Activated CD8-positive, alpha-beta memory T cell treated with anti-CD3 and anti-CD28 coated beads for 1 hour (primary cell): ENCODE measurements at places on chromosomes 3 and 15.

DNA sequence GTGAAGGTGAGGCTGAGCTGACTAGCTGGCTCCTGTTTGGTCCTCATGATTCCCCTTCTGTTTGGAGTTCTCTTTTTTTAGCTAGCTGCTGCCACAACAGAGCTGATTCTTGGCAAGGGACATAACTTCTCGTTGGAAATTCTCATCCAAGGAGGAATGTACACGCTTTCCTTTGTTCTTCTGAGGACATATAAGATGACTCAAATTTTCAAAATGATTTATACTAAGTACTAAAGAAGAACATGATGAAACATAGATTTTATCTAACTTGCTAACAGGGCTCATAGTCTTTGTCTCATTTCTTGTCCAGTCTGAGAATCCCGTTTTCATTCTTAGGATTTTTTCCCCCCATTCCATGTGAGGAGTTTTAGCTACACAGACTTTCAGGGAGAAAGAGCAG is 2.9 kb upstream of the TFG start:
- DNase-seq: no peak

DNA sequence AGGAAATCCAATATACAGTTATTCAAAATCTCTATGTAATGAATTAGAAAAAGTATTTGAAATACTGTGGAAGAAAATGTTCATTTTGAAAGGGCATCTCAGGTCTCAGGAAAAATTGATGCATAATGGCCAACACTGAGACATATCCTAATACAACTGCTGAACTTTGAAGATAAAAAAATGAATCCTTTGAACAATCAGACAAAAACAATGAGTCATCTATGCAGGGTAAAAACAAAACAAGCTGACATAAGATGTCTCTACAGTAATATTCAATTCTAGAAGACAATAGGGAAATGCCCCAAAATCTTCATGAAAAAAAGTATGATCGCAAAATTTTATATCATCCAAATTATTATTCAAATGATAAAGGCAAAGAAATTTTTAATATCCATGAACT is 34.0 kb upstream of the ZNF280D start:
- DNase-seq: no peak

GRCh38 chr3:149563114-149563513 is 88.6 kb downstream of the TM4SF4 start:
- DNase-seq: no peak

- no peak for DNase-seq
Observed at GRCh38 chr3:8650583-8651416, 6.2 kb upstream of the SSUH2 start.

DNA sequence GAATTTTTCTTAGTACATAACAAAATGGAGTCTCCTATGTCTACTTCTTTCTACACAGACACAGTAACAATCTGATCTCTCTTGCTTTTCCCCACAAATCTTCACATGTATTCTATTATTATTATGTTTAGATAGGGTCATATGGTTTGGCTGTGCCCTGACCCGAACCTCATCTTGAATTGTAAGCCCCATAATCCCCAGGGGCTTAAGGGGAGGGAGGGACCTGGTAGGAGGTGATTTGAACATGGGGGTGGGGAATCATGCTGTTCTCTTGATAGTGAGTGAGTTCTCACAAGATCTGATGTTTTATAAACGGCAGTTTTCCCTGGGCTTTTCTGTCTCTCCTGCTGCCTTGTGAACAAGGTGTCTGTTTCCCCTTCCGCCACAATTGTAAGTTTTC is 86.7 kb upstream of the SELENOK start:
- no peak for DNase-seq

DNA sequence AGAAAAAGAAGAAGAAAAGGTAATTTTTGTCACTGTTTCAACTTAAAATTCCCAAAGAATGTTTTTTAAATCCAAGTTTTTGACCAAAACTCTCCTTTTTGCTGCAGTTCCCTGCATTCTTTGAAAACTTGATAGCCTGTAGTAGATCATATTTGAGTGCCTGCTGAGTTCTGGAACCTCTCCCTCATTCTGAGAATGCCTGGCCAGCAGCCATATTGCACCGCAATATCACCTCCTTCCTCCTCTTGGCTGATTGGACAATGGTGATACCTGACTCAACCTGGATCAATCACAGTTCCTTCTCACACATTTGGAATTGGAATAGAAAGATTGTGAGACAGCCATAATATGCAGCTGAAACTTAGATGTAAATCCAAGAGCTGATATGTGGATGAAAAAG is 97.6 kb upstream of the GAP43 start:
- DNase-seq: no peak

DNA sequence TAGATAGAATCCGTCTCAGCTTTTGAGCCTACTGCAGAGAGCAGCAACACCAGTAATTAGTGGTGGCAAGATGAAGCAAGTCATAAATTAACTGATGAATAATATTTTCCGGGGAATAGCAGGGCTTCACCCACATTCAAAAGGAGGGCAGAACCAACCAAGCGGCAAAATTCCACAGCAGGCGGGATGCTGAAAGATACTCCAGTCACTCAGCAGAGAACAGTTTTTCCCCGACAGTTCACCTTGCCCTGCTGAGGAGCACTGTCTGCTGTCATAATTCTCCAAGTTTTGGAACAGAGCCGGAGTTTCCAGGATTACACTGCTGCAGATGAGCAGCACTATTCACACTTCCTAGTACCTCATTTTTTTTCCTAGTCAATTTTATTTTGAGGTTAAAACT is 274.7 kb downstream of the CD47 start:
- DNase-seq: no peak

GRCh38 chr3:184814214-184814613 is 2.2 kb downstream of the VPS8 start:
- no peak for DNase-seq

DNA sequence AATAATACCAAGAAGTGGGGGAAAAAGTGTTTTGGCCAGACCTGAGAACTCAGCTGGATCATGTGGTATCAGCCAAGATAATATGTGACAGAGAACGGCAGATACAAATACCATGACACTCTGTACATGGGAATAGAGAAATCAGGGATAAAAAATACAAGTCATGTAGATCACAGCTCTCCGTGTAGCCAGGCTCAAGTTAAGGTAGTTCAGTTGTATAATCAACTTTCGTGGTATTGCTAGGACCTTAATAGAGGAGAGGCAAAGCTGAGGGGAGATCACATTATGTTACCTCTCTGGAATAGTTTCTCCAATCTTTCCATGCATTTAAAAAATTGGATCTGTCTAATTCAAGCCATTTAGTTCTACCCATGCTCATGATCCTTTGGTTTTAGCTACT is 179.8 kb downstream of the GHSR start:
- no peak for DNase-seq

GRCh38 chr3:54862526-54862925 is 65.3 kb downstream of the LRTM1 start:
- no peak for DNase-seq

DNA sequence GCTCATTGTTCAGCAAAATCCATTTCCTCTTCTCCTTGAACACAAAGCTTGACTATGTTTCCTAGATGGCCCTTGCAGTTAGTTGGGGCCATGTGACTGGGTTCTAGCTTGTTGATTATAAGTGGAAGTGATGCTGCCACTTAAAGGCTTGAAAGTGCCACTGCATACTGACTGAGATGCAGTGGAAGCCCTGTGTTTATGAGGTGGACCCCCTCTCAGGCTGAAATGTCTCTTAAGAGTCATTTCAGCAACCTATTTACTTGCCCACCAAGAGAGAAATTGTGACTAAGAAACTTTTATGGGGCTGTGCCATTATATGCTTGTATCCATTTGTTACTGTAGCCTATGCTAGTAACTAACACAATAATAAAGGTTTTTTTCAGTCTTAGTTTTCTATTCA is 8.4 kb upstream of the ANP32A start:
- no peak for DNase-seq

DNA sequence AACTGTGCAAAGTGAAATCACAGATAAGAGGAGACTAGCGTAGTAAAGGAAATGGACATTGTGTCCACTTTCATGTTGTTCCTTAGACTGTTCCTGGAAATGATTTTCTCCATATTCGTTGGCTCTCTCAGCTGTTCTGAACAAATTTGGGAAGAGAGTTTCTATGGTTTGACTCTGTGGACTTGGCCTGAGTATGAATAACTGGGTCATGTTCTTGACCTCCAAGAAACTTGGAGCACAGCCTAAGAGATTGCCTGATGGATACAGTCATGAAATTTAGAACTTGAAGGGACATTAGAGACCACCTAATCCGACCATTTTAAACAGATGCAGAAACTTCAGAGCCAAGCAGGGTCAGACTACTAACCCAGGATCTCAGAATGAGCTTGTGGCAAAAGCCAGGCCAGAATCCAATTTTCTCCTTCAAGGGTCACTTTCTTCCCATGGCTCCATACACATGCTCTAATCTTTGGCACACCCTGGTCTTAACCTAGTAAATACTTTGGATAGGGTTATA is 430.4 kb downstream of the RBMS3 start:
- no peak for DNase-seq

- no peak for DNase-seq
Observed at GRCh38 chr3:86814918-86815655, 175.9 kb downstream of the VGLL3 start.

- no peak for DNase-seq
Observed at GRCh38 chr3:147937341-147937740, 528.2 kb downstream of the ZIC1 start.

DNA sequence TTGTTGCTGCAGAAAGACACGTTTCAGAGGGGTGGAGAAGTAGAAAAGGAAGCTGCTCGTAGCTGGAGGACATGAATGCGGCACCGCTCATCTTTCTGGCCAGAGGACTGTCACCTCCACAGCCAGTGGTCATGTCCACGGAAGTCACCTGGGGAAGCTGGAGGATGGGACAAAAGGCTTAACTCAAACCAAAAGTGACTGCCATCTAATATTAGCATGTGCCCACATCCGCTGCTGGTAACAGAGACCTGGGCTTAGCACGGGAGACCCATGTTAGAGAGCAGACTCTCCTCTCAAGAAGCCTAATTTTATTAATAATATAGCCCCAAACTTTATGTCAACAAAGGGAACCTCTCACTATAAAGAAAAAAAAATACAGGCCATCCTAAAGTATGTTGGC is 5.9 kb downstream of the MEX3B start:
- DNase-seq: no peak

DNA sequence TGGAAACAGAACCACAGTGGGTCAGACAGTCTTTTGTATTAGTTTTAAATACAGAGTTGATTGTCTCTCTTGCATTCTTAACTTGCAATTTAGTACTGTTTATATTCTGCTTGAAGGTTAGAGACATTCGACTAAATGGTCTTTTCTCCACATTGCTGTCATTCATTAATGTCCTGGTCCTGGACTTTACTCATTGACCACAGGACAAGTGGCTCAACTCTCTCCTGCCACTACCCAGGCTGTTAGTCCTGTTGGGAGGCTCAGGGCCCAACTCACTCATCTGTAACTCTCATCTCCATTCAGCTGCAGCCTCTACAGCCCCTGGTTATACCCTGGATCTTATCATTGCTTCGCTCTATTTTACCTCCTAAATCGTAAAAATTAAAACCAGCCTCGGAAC is 427.4 kb downstream of the LPP start:
- DNase-seq: no peak

DNA sequence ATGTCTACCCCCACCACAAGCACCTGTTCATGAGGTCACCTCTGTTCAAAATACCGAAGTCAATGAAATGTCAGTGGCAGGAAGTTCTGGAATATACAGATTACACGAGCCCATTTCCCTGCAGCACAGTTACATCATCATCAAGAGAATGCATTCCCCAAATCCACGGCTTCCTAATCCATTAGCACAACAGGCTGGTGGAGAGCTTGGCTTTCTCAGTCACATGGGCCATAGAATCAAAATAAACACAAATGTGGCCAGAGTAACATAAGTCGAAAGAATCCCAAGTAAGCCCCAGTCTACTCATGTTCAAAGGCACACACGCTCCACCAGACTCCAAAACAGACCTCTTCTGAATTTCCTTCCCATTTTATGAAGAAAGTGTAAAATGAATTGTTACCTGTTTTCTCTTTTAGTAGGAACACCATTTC is 419.3 kb downstream of the MAGI1 start:
- no peak for DNase-seq

DNA sequence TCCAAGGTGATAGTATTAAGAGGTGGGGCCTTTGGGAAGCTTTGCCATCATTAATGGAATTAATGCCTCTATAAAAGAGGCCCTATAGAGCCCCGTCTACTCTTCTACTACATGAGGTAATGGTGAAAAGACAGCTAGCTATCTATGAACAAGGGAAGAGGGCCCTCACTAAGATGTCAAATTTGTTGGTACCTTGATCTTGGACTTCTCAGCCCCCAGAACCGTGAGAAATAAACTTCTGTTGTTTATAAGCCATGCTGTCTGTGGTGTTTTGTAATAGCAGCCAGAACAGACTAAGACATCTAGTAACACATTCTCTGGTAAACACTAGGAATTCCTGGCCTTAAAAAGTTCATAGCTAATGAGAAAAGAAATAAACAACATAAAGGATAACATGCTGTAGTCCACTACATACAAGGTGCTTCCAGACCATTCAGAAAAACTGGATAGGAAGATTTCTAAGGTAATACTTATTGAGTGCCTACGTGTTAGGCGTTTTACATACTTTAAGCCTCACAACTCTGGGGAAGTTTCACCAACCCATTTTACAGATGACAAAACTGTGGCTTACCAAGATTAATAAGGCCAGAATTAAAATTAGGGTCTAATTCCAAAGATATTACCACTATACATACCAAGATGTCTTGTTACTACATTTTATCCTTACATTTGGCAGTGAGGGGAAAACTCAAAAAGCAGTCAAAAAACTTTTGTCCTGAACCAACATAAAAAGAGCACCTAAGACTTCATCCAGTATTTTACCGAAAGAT is 3.2 kb downstream of the UBE3A start:
- DNase-seq: no peak

GRCh38 chr3:42140665-42141203 is 49.6 kb downstream of the TRAK1 start:
- no peak for DNase-seq

DNA sequence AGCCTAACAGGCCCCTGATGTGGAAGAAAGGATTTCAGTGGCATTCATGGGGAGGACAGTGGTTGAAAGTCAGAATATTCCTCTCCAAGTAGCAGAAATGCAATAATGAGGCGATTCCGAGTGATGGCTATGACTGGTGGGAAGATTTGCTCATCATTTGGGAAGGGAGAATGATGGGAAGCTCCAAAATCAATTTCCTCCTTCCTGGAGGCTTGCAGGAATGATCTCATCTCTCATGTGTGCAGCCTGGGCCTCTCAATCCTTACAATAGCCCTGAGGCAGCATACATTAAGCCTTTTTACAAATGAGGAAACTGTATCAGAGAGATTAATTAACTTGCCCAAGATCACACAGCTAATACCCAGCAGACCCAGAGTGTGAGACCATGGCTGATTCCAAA is 58.7 kb downstream of the BOC start:
- no peak for DNase-seq

GRCh38 chr15:52144656-52145178 is 32.1 kb upstream of the BCL2L10 start:
- DNase-seq: no peak

- DNase-seq: no peak
Observed at GRCh38 chr15:74019734-74020133, 25.2 kb downstream of the PML start.

GRCh38 chr15:80464951-80465625 is 60.9 kb downstream of the ARNT2 start:
- no peak for DNase-seq
